ENCODE measurements at places on chromosomes 5 and 9.

GRCh38 chr9:111872886-111873285 lies 23.7 kb upstream of the UGCG start:
- DNase-seq = no peak

GRCh38 chr5:116865651-116866050 lies 291.0 kb upstream of the SEMA6A start:
- DNase-seq = no peak

GRCh38 chr5:37791321-37791720 lies 48.5 kb downstream of the GDNF start:
- DNase-seq = no peak

- no peak for DNase-seq
These were observed 13.7 kb upstream of the SYK start for GRCh38 chr9:90787771-90788460.

DNA sequence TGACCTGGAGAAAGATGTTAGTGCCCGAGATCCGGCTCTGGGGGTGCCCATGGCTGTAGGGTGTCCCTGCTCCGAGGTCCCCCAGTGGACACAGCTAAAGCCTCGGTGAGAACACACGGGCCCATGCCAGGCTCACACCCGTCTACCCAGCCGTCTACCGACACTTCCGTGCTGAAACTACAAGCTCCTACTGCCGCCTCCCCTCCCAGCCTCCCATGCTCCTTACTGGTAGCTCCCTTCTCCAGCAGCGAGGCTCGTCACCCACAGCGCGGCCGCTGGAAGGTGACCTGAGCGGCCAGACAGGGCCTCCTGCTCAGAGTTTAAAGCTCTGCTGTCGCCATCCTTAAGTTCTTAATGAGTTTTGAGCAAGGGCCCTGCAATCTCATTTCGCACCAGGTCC lies 33.2 kb upstream of the CLPTM1L start:
- no peak for DNase-seq

- no peak for DNase-seq
These were observed 184.5 kb upstream of the GNA14 start for GRCh38 chr9:77832639-77833038.

All from stimulated activated CD8-positive, alpha-beta memory T cell treated with anti-CD3 and anti-CD28 coated beads, Interleukin-15, amount 100 ng/mL, for 24 hours (primary cell).